ENCODE measurements at places on chromosomes 13 and 19.

DNA sequence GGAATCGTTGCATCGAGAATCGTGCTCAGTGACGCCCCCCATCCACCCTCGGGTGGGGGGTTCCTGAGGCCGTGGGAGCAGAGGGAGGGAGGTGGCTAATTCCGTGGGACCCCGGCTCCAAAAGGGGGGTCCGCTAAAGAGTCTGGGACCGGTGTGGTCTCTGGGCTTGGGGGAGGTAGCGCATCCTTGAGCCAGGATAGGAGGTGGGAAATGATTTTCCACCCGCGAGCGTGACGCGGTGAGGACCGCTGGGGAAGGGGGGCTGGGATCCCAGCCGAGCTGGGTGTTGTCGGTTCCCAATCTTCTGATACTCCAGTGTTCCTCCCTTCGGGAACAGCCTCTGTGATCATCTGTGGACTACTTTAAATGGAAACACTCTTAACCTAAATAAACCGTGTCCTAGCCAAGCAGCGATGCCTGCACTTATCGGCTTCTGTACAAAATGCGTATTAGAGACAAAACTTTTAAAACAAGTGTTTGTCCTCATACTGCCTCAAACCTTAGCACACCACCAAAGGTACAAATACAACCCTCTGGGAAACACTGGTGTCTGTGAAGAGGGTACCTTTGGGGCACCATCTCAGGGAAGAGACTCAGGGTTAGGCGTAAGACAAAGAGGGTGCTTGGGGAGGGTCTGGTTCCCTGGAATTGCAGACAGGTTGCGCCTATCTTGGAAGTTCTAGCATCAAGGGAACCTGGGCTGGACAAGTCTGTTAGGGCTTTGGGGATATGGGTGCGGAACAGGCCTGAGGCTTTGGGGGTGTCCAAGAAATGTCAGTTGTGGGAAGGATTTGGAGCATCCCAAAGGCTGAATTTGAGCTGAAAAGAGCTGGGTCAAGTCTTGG lies 16.0 kb downstream of the KCNC3 start:
- no peak for DNase-seq

- no peak for DNase-seq
Measured at GRCh38 chr19:6076291-6076665, 34.0 kb downstream of the RFX2 start.

DNA sequence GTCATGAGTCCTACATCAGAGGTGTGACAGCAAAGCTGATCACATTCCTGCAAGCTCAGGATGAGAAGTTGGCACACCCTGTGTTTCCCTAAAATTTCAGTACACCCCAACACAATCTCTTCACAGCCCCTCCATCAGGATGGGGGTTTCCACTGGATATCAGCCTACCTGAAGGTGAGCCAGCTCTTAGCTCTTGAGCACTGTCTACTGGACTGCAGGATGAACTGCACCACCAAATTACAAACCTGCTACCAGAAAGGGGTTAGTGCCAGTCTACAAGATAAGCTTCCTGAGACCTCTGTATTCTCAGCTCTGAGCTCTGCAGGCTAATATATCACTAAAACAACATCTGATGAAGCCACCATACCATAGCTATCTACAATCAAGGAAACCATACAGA lies 1616.2 kb upstream of the SPRY2 start:
- DNase-seq: no peak

GRCh38 chr19:55694241-55694655 lies 19.2 kb downstream of the EPN1 start:
- no peak for DNase-seq

DNA sequence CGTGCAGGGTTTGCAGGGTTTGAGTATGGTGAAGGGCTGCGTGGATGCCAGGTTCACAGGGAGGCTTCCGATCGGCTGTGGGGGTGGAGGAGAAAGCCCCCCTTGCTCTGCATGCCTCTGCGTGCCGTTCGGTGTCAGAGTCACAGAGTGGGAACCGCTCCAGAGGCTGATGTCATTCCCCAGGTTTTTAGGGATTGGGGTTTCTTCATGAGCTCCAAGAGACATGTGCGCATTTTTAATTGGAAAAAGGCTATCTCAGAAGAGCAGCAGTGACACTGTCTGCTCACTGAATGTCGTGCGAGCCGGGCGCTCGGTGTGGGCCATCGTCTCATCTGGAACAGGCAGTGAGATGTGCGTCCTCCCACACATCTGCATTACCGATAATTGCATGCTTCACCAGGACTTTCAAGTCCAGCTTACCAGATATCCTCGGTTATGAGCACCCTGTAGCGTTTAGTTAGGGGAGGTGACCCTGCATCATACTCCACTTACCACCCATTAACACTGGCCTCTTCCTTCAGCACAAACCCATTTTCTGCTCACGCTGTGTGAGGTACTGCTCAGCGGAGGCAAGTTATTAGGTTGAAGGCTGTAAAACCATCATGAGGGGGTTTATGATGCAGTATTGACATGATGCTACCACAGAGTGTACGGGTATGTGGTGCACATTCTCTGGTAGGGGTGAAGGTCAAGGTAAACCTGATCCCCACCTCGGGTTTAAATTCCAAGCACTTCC lies 1.7 kb downstream of the MCF2L start:
- no peak for DNase-seq

DNA sequence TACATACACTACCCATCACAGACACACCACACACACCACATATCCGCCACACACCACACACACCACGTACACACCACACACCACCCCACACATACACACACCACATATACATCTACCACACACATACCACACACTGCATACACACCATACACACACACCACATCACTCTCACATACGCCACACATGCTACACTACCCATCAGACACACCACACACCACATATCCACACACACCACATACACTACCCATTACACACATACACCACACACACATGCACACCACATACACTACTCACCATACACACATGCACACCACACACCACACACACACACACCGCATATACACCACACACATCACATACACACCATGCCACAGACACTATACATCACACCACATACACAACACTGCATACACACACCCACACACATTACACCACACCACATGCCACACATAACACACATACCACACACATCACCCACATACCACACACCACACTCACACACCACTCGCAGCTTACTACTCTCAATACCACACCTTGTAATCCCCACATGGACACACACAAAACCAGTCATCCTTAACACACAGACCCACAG lies 9.5 kb downstream of the ERFL start:
- no peak for DNase-seq

GRCh38 chr19:16295057-16295456 lies 29.6 kb upstream of the KLF2 start:
- no peak for DNase-seq

GRCh38 chr19:52198678-52199077 lies 8.8 kb downstream of the PPP2R1A start:
- no peak for DNase-seq

GRCh38 chr19:44948763-44949374 lies 3.0 kb downstream of the APOC2 start:
- DNase-seq: no peak

GRCh38 chr19:10864538-10864899 lies 6.8 kb upstream of the CARM1 start:
- DNase-seq: peak; percentile 66

DNA sequence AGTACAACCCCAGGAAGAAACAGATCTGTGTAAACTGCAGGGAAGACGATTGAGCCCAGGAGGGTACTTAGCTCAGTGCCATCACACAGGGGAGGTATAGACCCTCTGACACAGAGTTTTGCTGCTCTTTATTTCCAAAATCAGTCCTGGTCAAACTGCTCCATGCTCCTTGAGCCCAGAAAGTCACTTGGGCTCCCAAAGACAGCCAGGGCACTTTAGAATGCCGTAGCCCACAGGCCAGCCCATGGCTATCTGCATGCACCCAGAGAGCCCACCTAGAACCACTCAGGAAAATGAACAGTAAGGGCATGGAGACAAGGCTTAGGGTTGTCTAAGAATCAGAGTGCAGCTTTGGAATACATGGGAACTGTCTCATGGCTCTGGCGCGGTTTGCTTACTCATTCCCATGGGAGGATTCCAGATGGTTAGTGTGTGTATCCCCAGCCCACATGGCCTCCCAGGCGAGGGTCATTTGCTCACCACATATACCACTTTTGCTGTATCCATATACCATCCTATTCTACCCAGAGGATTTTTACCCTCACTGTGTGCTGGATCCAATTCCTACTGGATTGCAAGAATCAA lies 14.7 kb upstream of the PDCD5 start:
- no peak for DNase-seq

- no peak for DNase-seq
Measured at GRCh38 chr19:6599866-6600454, 9.0 kb upstream of the CD70 start.

GRCh38 chr13:82947191-82947621 lies 935.1 kb downstream of the SLITRK1 start:
- no peak for DNase-seq

DNA sequence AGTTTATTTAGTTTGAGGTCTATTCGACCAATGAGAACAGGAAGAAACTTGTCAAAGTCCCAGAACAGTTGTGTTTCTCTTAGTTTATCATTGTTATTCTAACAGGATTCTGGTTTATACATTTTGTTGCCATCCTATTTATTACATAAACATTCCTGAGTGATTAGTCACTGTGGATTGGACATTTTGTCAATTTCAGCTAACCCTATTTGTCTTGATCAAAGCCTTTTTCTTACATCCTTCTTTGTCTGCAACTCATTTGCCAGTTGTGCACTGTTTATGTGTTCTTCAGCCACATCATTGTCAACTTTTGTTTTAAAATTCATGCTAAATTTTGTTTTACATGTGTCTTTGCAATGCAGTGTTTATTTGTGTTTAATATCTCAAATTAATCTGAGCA lies 886.0 kb upstream of the SLC10A2 start:
- no peak for DNase-seq

- no peak for DNase-seq
Measured at GRCh38 chr13:96968027-96968426, 26.2 kb downstream of the OXGR1 start.

DNA sequence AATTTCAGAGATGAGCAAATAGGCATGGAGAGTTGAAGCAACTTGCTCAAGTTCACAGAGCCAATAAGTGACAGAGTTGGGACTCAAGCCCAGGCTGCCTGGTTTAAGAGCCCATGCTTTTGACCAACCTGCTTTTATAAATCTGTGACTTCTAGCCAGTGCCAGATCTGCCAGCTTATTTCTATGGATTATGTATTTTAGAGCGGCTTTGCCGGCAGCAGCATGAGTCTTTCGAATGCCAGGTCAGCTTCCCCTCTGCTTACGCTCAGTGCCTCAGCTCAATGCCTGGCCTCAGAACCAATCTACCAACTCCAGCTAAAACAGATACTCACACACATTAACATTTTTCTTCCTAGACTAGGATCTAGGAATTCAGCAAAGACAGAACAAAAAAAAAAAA lies 2.3 kb downstream of the SERPINE3 start:
- DNase-seq: no peak

DNA sequence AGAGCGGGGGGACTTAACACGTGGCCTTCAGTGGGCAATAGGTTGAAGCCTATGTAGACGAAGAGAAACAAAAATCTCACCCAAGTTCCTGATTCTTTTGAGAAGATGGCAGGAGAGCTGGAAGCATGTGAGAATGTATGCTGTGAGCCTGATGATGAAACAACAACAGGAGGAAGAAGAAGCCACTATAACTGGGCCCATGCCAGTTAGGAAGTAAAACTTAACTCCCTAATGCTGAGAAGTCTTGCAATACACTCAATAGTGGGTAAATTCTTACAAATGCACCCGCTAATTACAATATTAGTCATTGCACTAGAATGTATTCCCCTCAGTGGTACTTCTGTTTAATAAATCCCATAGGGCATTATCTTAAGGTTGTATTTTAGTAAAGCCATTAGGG lies 9.1 kb downstream of the PCDH17 start:
- DNase-seq: no peak

GRCh38 chr13:57644106-57644505 lies 12.6 kb downstream of the PCDH17 start:
- DNase-seq: no peak

- DNase-seq: no peak
Measured at GRCh38 chr13:110580800-110581199, 19.3 kb upstream of the RAB20 start.

DNA sequence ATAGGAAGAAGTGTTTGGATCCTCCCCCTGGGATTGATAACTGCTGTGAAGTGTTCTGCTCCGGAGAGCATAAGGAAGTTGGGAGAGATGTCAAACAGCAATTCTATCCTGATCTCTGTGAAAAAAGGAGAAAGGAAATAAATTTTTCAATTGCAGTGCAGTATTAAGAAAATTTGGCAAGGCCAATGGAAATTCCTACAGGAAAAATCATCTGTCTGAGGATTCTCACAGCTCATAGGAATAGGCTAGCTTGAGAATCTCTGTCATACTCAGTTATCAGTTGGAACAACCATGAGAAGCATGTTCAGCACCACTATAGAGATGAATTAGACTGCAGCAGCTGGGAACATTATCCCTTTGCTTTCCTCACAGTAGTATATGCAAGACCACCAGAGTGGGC lies 1238.9 kb upstream of the MIR17HG start:
- DNase-seq: no peak

DNA sequence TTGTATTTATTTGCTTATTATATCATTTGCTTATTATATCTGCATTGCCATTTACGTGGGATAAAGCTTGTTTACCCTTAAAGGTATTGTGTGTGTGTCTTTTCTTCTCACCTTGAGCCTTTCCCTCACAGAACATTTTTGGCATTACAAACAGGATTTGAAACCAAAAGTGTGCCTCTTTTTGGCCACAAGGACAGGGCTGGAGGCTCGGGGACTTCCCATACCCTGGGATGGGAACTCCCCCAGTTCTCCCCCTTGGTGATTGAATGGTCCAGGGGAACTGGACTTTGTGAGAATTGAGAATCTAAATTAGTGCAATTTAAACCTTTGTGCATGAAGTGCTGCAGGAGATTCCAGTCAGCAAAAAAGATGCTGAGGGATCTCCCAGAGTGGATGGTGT lies 2.4 kb upstream of the ZNF506 start:
- no peak for DNase-seq

DNA sequence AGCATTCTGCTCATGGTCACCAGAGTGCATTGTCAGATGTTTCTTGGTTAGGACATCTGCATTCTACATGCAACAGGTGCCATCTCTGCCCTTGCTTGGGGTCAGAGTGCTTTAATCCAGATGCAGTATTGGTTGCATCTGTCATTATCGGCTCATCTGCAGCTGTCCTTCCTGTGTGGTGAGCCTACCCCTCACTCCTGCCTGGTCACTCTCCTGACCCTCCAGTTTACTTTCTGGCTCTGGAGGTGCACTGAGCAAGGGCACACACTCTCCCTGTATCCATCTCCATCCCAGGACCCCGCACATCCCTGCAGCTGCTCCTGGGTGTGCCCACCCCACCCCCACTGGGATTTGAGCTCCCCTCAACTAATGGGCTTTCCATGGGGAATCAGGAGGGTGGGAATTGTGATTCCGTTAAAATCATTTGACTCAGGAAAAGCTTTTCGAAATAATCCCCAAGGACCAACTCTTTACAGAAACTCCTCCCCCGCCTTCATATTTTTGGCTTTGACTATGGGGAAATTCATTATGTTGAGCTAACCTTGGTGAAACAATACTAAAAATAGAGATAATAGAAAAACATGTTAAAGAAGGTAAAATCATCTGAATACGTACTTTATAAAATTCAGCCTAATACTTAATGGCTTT lies 70.2 kb downstream of the COL4A2 start:
- DNase-seq: no peak

Measured in NCI-H2029 (cell line).